Psoas muscle (tissue), 8 donors: ENCODE measurements at places on chromosomes 1 and 21.

DNA sequence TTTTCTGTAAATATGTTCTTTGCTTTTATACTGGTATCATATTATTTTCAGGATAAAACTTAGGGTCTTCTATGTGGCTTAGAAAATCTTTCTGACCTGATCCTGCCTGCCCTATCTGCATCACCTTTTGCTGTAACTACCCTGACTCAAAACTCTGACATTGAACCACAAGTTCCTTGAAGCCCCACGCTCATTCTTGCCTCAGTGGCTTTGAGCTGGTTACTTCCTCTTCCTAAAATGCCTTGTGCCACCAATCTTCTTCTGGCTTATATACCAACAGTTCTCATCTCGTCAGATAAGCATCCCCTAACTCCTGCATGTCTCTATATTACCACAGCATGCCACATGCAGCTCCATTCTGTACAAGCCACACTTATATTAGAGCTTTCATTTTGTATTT, 84.5 kb upstream of the LRRC7 start:
- no peak for DNase-seq
- H3K4me3 ChIP-seq = no peak overlapping the region
- no peaks in the 10 kb centered on the region for H3K36me3 ChIP-seq
- H3K27ac ChIP-seq = no peak overlapping the region
- no peaks in the 10 kb centered on the region for H3K4me1 ChIP-seq

- no peak overlapping the region for H3K27ac ChIP-seq
- no peaks in the 10 kb centered on the region for H3K27me3 ChIP-seq
- no peaks in the 10 kb centered on the region for H3K36me3 ChIP-seq
- H3K4me1 ChIP-seq = no peaks in the 10 kb centered on the region
- no peak overlapping the region for H3K4me3 ChIP-seq
These were observed 220.5 kb upstream of the MAP1LC3C start for GRCh38 chr1:242219298-242219901.

DNA sequence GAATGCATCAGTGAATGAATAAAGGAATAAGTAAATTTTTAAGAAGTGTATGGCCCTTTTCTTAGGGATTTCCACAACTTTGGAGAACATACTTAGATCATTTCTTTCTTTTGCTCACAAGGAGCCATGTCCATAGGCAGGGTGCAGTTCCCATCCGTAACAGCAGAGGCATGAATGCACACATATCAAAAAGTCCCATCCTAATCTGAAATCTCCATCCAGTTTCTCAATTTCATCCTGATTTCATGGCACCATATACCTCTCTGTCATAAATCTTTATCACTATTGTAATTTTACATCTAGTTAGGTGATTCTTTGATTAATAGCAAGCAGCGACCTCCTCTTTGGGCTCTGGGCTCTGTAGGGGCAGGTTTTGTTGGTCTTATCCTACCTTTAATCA, 359.2 kb downstream of the RRAGC start:
- no peaks in the 10 kb centered on the region for H3K27me3 ChIP-seq
- no peak overlapping the region for H3K4me3 ChIP-seq
- H3K36me3 ChIP-seq = no peaks in the 10 kb centered on the region
- no peaks in the 10 kb centered on the region for H3K4me1 ChIP-seq
- no peak for DNase-seq

- no peak overlapping the region for H3K4me3 ChIP-seq
- H3K27ac ChIP-seq = no peak overlapping the region
- DNase-seq = no peak
- H3K27me3 ChIP-seq = no peaks in the 10 kb centered on the region
- H3K36me3 ChIP-seq = no peaks in the 10 kb centered on the region
These were observed 6.2 kb downstream of the INAVA start for GRCh38 chr1:200900877-200901276.

- no peaks in the 10 kb centered on the region for H3K27me3 ChIP-seq
- H3K4me3 ChIP-seq = no peak overlapping the region
- no peaks in the 10 kb centered on the region for H3K36me3 ChIP-seq
- DNase-seq = no peak
These were observed 357.1 kb upstream of the POU3F1 start for GRCh38 chr1:38403667-38404066.

DNA sequence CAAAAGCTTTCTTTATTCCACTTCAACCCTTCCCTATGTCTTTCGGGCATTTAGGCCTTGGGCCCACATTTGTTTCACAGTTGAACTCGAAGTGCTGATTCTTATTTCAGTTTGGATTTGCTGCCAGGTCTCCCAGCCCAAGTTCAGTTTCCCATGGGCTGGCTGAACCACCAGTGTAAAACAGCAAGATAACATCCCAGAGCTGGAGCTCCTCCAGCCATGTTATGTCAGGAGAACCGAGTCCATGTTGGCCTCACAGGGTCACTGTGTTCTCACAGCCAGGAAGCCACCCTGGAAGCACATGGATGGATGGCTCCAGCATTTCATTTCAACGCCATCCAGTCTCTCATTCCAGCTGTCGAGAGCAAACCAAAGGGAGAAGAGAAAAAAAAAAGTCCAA, 45.2 kb upstream of the RXRG start:
- no peak overlapping the region for H3K27ac ChIP-seq
- no peaks in the 10 kb centered on the region for H3K36me3 ChIP-seq
- DNase-seq = peak; percentile 21
- peaks cover 12% of the 10 kb centered on the region for H3K4me1 ChIP-seq
- no peaks in the 10 kb centered on the region for H3K27me3 ChIP-seq

DNA sequence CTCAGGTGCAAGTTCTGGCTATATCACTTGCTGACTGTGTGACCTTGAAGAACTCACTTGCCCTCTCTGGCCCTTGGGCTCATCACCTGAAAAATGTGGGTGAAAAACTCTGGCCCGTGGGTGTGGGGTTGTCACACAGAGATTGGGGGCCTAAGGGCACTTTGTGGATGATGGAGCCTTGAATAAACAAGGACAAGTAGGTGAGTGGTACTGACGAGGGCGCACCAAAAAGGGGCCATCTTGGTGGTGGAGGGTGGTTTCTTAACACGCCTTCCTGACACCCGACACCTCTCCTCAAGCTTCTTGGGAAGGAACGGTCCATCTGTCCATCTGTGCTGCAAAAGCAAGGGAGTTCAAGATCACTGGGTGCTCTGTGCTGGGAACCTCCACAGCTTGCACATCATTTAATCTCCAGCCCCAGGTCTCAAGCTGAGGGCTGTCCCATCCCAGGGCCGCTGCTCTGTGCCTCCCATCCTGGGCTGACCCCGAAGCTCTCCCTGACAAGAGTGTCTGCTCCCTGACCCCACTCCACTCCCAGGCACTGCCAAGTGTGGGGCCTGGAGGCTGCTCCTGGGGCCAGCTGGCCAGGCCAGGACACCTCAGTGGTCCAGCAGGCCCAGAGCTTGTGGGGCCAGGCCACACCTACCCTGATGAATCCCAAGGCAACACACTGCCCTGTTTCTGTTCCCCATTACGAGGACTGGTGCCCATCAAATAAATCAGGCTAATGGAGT, 97.3 kb downstream of the GLIS1 start:
- H3K27me3 ChIP-seq = no peaks in the 10 kb centered on the region
- no peaks in the 10 kb centered on the region for H3K4me1 ChIP-seq
- no peaks in the 10 kb centered on the region for H3K36me3 ChIP-seq
- DNase-seq = no peak
- H3K4me3 ChIP-seq = no peak overlapping the region

- H3K4me1 ChIP-seq = peaks cover 12% of the 10 kb centered on the region
- no peak for DNase-seq
- no peak overlapping the region for H3K4me3 ChIP-seq
- no peaks in the 10 kb centered on the region for H3K27me3 ChIP-seq
These were observed 14.0 kb downstream of the TRIM62 start for GRCh38 chr1:33167650-33168447.

GRCh38 chr21:44618909-44619308, 7.0 kb downstream of the KRTAP10-8 start:
- peaks cover 3% of the 10 kb centered on the region for H3K27me3 ChIP-seq
- no peak overlapping the region for H3K27ac ChIP-seq
- no peak overlapping the region for H3K4me3 ChIP-seq
- no peak for DNase-seq
- H3K36me3 ChIP-seq = no peaks in the 10 kb centered on the region

GRCh38 chr1:113657126-113657525, 102.2 kb downstream of the PHTF1 start:
- no peaks in the 10 kb centered on the region for H3K27me3 ChIP-seq
- peaks cover 15% of the 10 kb centered on the region for H3K4me1 ChIP-seq
- no peak for DNase-seq

DNA sequence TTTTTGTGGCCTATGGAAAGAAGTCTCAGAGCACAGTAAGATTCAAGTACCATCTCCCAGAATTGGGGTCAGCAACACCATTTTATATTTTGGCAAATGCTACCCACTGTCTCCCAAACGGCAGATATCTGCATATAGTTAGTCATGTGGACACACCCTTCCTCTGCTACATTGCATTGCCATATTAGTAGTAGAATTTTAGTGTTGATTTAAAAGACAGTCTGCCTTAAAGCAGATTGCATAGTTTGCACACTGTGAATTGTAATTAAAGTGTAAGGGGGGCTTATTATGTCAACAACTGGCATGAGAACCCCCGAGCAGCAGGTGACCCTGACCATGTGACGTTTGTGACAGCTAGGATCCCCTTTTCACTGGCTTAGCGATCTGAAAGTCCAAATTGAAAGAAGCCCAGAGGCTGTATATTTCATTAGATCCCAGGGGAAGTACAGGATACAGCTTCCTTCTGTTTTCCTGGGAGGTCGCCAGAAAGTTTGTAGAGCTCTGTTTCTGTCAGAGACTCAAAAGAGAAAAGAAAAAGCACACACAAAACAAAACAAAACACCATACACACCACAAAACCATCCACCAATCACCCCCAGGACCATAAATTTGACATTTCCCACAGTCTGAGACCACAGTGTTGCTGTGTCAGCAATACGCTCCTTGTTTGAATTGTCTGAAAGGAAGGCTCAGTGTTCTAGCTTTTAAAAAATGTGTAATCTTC, 172.4 kb downstream of the NFIA start:
- no peak for DNase-seq
- no peaks in the 10 kb centered on the region for H3K27me3 ChIP-seq
- H3K4me3 ChIP-seq = peak overlapping the region; percentile 55
- H3K27ac ChIP-seq = peak overlapping the region; percentile 71
- peaks cover 49% of the 10 kb centered on the region for H3K4me1 ChIP-seq
